ENCODE measurements at places on chromosomes 4 and X.

- DNase-seq, result no peak
Measured at GRCh38 chr4:2812612-2813354, 19.9 kb downstream of the SH3BP2 start.

DNA sequence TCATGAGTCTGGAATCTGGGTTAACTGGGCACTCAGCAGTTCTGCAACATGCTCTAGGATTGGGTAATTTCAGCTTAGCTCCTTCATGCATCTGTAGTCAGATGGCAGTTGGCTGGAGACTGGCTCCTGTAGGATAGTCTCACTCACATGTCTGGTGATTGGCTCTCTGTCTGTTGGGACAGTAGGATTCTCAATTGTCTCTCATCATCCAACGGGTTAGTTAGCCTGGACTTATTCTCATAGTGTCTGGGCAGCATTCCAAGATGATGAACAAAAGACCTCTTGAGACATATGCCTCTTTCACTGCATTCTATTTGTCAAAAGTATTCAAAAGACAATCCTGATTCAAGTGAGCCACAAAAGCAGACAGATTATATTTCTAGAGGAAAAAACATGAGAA, 795.6 kb upstream of the GALNTL6 start:
- DNase-seq, result no peak

DNA sequence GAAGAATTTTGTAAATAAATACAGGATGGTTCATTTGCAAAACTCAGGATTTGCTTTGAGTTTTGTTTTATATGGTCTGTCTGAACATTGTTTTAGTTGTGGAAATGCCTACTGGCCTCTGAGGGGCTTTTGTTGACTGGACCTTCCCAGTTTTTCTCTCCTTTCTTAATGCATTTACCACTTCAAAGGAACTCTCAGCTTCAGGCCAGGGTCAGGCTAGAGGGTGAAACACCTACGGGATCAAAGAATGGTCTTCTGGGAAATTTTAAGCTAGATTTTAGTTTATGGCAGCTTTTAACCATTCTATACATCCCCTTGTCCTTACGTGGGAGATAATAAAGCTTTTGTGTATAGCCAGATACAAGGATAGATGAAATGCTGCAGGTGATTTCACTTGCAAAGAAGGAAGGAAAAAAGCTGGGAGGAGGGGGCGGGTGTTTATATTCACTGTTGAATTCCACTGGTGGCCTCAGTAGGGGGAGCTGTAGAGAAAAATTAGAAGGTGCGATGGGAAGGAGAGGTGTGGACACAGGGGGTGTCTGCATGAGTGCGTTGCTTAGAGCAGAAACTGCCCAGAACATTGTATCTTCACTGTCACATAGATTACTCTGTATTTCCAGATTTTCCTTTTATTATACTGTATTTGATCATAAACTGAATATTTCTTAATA, 151.8 kb downstream of the TSPAN5 start:
- DNase-seq, result peak; percentile 25

DNA sequence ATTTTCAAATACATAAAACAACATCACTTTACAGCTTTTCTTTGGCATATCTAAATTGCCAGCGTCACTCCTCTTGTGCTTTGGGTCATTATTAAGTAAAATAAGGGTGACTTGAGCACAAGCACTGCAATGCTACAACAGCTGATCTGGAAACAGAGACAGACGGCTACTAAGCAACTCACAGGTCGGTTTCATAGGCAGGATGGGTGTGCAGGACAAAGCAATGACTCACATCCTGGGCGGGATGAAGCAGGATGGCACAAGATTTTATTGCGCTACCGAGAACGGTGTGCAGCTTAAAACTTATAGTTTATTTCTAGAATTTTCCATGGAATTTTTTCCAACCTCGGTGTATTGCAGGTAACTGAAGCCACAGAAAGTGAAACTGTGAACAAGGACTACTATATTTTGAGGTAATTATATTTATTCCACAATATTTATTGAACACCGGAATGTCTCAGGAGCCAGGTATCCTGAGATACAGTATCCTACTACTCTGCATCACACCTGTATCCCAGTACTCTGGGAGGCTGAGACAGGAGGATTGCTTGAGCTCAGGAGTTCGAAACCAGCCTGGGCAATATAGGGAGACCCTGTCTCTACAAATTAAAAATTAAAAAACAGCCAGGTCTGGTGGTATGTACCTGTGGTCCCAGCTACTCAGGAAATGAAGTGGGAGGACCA, 215.5 kb downstream of the APBB2 start:
- DNase-seq, result no peak

DNA sequence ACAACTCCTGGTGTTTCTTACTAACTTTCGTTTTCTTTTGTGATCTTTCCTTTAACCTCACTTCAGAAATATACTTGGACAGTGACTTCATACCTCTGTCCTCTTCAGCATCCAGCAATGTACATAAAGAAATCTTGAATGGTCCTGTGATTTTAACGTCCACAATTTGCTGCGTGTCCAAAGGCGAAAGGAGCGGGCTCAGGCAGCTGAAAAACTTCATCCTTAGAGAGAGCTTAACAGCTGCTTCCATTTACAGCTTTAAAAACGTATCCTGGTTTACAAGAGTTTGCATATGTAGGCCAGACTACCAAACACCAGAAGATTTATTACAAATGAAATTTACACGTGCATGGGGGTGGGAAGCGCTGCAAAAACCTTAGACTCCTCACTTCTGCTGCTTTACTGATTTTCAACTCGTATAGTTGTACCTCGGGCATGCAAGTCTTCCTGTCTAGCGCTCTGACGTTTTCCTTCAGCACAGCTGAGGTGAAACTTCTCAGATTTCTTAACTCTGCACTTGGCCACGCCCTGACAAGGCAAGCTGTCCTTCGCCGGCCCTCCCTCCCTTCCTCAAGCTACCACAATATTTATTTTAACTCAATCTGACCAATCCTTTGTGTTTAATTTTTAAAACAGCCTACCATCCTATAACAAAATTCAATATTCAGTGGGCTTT, 406.4 kb downstream of the FAM47A start:
- no peak for DNase-seq

DNA sequence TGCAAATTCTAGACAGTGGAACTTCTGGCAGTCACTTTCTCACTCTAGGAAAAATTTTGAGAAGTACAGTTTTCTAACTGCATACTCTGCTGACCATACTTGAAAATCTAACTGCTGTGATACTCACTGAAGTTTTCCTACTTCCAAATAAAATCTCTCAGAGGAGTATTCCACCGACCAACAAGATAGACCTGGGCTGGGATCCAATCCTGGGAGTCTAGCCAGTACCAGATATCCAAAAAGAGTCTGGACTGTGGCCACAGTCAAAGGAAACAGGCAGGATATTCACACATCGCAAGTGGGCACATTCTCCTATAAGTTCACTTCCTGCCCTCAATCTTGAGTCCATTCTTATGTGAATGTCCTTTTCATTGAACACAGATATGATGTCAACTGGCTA, 1138.7 kb upstream of the PCDH7 start:
- DNase-seq, result no peak

Measured in NAMALWA (cell line).